ENCODE measurements at places on chromosomes 3 and 15.

DNA sequence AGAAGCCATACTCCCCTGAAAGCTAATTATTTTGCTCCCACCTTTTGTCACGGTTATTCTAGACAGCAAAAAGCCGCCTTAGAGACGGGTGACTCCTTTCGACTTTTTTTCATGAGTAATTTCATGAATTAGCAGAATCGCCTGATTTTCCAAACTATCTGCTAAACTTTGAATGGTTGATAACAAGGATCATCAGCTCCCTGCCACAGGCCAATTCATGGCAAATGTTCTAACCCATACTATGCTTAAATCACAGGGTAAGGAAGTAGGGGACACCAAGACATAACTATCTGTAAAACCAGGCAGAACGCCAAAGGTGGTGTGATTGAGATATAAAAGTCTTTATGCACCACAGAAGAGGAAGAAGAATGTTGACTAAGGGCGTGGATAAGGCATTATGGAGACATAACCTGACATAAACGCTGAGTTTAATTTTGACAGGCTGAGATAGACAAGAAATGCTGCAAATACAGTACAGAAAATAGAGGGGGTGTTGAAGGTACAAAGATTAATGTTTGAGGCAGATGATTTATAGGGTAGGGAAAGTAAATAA lies 891 bp upstream of the DMXL2 start:
- no peak for DNase-seq

GRCh38 chr3:120622457-120622856 lies 26.3 kb downstream of the NDUFB4 start:
- no peak for DNase-seq

DNA sequence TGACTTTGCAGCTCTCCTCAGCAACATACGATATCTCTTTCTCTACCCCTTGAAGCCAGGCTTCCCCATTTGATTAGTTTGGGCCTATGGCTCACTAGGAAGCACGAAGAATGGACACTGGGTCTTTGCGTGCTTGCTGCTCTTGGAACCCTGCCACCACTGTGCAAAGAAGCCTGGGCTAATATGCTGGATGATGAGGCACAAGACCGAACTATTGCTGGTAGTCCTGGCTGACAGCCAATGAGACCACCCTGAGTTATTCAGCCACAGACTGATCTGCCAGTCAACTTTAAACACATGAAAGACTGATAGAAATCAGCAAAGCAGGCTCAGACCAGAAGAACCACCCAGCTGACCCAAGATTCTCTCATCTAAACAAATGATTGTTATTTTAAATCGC lies 250.3 kb downstream of the CBLB start:
- no peak for DNase-seq

GRCh38 chr3:193693774-193694173 lies 100.8 kb downstream of the OPA1 start:
- no peak for DNase-seq

DNA sequence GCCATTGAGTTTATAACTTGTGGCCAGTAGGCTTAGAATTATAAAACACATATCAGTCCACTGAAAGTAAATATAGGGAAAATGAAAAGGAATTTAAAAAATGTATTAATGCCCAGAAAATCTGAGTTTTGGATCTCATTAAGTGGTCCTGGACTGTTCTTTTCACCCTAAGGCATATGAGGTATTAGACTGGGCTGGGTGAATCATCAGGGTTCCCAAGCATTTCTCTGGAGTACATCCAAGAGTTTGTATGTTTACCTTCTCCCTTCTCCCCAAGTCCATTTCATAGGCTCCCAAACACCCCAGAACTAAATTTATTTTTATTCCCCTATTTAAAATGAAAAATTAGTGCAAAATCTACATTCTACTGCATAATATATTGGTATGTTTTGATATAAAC lies 31.9 kb upstream of the SPTSSB start:
- DNase-seq = no peak

- DNase-seq = no peak
Measured at GRCh38 chr3:155391551-155391958, 98.1 kb upstream of the STRIT1 start.

DNA sequence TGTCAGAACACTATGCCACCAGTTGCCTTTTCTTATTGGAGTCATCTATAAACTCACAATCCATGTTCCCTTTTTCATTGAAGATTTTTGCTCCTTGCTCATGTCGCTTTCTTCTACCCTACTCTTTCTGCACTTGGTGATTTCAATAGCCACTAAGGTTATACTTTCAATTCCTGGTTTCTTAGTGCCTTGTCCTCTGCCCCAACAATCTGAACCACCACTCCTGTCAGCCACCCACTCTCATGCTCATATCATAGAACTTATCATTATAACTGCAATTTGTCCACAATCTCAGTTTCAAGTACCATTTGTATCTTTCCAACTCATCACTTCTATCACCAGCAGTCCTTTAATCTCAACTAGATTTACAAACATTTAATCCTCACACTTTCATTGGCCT lies 10.0 kb upstream of the GRAMD1C start:
- no peak for DNase-seq

Measured in stimulated activated CD4-positive, alpha-beta T cell treated with anti-CD3 and anti-CD28 coated beads, Interleukin-2, amount 100 ng/mL, for 48 hours (primary cell).